ENCODE measurements at places on chromosomes 13 and 19.

GRCh38 chr19:10333758-10334587 is 644 bp upstream of the RAVER1 start:
- no peak for DNase-seq

DNA sequence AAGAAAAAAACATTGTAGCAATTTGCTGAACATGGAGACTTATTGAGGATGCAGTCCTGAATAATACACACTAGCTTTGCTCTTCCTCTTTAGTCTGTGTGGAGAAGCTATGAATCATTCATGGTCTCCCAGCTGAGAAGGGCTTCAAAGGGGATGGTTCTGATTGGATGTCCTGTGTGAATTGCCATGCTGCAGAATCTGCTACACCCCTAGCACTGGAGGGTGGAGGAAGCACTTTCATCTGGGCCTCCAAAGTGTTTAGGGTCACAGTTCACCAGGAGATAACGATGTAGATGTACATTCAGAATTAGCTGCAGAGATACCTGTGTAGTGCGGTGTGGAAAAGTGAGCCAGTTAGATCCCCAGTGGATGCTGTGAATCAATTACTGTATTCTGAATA is 321.1 kb upstream of the EDNRB start:
- DNase-seq, result no peak

GRCh38 chr19:52345162-52345561 is 9.1 kb downstream of the ZNF610 start:
- no peak for DNase-seq

- DNase-seq, result no peak
These were observed 378.3 kb downstream of the GPC5 start for GRCh38 chr13:91776611-91777193.

GRCh38 chr13:29801737-29802305 is 48.6 kb downstream of the UBL3 start:
- no peak for DNase-seq

GRCh38 chr13:110554227-110554836 is 7.2 kb downstream of the RAB20 start:
- no peak for DNase-seq

DNA sequence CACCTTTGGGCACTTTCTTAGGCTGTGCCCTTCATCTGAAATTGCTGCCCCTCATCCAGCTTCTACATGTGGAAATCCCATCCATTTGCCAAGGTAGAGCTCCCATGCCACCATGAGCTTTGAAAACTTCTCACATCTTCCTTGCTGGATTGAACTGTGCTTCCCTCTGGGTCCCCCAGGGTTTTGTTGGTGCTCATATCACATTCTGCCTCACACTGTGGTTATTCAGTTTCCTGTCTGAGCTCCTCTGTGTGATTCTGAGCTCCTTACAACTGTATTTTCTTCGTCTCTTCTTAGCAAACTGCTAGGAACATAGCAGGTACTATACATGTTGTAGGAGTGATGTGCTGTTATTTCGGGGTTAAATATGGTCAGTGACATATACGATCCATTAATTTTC is 74.9 kb upstream of the KL start:
- DNase-seq, result no peak

GRCh38 chr19:39237200-39238184 is 7.3 kb downstream of the IFNL3 start:
- DNase-seq, result peak; percentile 49

DNA sequence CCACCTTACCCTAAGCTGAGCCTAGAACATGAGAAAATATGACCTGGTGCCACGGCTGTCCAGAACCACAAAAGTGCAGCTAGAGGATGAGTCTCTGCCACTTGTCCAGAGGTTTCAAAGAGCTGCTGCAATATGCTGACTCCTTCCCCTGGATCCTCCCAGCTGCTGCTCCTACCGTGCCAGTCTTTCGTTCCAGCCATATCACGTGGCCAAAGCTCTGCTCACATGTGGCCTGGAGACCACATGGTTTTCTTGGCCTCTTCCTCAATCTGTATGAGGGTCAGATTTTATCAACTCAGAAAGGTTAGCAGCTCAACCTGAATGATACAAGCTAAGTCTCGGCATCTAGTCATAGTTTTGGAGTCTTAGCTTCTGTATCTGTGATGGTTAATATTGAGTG is 3.2 kb upstream of the SACS start:
- DNase-seq, result no peak

DNA sequence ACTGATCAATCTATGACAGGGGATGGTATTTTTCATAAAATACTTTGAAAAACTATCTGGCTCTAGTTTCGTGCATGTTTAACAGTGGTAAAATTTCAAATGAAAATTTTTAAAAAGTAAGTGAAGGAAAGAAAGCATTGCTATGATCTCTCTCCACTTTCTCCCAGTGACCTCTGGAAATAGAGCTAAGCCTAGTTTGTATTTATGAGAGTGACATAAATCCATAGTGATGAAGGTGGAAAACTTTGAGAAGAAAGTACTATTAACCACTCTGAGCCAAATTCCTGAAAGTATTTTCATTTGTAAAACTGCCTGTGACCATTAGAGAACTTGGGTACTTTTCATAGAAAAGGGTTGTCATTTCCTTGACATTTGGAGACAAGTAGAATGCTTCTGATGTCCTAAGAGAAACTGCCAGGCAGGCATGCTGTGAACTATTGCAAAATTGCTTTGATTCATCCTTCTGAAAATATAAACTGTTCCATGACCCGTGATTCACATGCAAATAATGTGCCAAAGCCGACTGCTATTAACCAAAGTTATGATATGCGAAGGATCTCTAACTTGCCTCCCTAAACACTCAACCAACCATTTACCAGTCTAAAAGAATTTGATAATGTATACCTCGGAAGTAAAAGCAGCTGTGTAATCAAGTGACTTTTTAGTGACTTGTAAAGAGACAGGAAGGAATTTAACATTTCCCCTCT is 133.2 kb downstream of the VWA8 start:
- no peak for DNase-seq

- DNase-seq, result no peak
These were observed 174.8 kb downstream of the LACC1 start for GRCh38 chr13:44054525-44054924.

- no peak for DNase-seq
These were observed 95.7 kb upstream of the CLDN10 start for GRCh38 chr13:95456815-95457214.

- DNase-seq, result no peak
These were observed 65.7 kb upstream of the ATP12A start for GRCh38 chr13:24614306-24615080.

DNA sequence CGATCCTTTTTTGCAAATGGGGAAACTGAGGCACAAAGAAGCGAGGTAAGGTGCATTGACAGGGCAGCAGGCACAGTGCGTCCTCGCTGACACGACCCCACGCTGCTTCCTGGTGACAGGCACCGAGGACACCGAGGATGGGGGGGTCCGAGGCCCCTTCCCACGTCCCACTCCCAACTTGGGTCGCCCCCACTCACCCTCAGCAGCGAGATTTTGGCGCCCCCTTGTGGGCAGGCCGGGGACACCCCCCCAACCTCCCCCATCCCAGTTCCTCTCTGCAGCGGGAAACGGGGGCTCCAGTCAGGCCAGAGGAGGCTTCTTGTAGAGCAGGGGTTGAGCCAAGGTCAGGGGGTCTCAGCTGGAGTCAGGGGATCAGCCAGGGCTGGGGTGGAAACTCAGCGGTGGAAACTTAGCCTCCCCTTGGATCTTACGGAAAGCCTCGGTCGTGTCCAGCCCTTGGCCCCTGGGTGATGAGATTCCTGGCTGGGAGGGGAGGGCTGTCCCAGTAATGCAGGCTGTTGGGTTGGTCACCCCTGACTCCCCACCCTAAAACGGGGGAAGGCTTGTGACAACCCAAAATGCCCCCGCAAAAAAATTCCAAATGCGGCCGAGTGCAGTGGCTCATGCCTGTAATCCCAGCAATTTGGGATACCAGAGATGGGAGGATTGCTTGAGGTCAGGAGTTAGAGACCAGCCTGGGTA is 8.2 kb downstream of the SMIM24 start:
- DNase-seq, result no peak

DNA sequence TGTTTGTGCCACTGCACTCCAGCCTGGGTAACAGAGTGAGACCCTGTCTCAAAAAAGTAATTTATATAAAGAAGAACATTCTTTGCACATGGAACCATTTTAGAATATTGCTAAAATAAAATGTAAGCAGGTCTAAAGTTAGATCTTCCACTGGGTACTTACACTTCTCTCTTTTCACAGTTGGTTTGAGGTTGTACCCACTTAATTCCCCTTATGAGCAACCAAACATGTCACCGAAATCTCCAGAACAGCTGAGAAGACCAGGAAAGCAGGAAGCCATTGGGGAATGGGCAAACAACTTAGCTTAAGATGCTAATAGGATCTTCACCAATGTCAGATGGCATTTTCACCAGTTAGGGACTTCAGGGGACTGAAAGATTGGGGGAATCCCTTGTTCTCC is 18.8 kb downstream of the NLRP4 start:
- no peak for DNase-seq

- DNase-seq, result no peak
These were observed 287.0 kb upstream of the SGCG start for GRCh38 chr13:22893777-22894176.

- DNase-seq, result no peak
These were observed 31.0 kb upstream of the KATNAL1 start for GRCh38 chr13:30338331-30338851.

- DNase-seq, result no peak
These were observed 732 bp upstream of the C2CD4C start for GRCh38 chr19:409516-410242.

GRCh38 chr13:34620074-34620850 is 321.8 kb upstream of the NBEA start:
- DNase-seq, result no peak
